Spinal cord (tissue), 10 donors: ENCODE measurements at places on chromosomes 11 and 22.
A peak's percentile ranks its signal among the peaks of the same experiment; 100 is the strongest.

DNA sequence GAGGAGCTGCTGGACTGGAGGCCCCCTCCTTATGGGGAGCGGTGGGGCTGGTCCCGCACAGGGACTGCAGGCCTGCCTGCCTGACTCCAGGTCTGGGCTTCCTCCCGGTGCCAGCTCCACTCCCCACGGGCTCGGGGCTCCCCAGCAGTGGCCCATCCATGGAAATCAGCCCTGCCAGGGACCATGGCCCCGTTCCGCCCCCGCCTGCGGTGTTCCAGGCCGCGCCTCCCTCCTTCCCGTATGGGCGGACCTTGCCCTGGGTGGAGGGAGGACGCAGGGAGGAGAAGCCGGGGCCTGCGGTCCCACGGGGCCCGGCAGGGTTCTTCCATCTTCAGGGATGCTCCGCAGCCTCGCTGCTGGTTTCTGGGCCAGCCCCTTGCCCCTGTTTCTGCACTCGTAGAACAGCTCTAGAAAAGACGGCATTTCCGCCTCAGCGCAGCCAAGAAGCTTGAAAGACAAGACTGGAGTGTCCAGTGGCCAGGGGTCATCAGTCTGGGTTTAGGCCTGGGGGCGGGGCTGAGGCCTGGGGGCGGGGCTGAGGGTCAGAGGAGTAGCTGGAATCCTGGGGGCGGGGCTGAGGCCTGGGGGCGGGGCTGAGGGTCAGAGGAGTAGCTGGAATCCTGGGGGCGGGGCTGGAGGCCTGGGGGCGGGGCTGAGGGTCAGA, 1330.6 kb downstream of the BRD1 start:
- H3K4me3 ChIP-seq: no peak overlapping the region
- peaks cover 74% of the 10 kb centered on the region for H3K4me1 ChIP-seq
- peaks cover 39% of the 10 kb centered on the region for H3K36me3 ChIP-seq
- peaks cover 2% of the 10 kb centered on the region for H3K27me3 ChIP-seq

- DNase-seq: no peak
- peak overlapping the region; percentile 88 for H3K27ac ChIP-seq
- H3K36me3 ChIP-seq: peaks cover 11% of the 10 kb centered on the region
These were observed 1.4 kb upstream of the PPARA start for GRCh38 chr22:46148816-46149511.

DNA sequence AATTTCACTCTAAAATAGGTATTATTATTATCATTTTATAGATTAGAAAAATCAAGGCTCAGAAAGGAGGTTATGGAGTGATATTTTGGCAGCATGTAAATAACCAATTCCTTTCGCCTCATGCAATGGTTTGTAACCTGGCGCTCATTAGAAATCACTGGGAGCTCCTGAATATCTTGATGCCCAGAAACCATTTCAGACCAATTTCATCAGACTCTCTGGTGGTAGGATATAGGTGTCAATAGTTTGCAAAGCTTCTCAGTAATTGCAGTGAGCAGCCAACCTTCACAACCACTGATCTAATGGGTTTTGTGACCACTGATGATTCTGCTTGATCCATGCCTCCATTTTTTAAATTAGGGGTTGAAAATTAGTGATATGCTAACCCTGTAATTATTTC, 57.8 kb upstream of the ZC3H12C start:
- H3K27me3 ChIP-seq: no peaks in the 10 kb centered on the region
- H3K4me3 ChIP-seq: no peak overlapping the region

GRCh38 chr11:119509969-119510401, 87.0 kb upstream of the THY1 start:
- DNase-seq: no peak
- H3K36me3 ChIP-seq: no peaks in the 10 kb centered on the region
- H3K4me3 ChIP-seq: no peak overlapping the region
- peaks cover 23% of the 10 kb centered on the region for H3K4me1 ChIP-seq
- H3K27me3 ChIP-seq: no peaks in the 10 kb centered on the region

DNA sequence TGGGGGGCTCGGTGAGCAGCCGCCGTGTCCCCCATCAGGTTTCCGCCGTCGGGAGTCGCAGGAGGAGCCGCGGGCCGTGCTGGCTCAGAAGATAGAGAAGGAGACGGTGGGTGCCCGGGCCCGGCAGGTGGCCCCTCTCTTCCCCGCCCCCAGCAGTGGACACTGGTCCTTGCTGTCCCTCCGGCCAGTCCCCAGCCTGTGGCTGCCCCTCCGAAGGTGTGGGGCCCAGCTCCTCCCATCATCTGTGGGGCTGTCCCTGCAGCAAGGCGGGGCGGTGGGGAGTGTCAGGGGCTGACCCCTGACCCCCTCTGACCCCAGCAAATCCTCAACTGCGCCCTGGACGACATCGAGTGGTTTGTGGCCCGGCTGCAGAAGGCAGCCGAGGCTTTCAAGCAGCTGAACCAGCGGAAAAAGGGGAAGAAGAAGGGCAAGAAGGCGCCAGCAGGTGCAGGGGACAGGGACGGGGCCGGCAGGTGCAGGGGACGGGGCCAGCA, 15.3 kb downstream of the EPS8L2 start:
- DNase-seq: no peak
- peaks cover 20% of the 10 kb centered on the region for H3K4me1 ChIP-seq
- H3K4me3 ChIP-seq: no peak overlapping the region

GRCh38 chr11:22626573-22627239, 1.1 kb upstream of the FANCF start:
- no peak overlapping the region for H3K27ac ChIP-seq
- H3K27me3 ChIP-seq: no peaks in the 10 kb centered on the region
- H3K4me3 ChIP-seq: peak overlapping the region; percentile 99
- H3K36me3 ChIP-seq: peaks cover 3% of the 10 kb centered on the region
- no peak for DNase-seq

DNA sequence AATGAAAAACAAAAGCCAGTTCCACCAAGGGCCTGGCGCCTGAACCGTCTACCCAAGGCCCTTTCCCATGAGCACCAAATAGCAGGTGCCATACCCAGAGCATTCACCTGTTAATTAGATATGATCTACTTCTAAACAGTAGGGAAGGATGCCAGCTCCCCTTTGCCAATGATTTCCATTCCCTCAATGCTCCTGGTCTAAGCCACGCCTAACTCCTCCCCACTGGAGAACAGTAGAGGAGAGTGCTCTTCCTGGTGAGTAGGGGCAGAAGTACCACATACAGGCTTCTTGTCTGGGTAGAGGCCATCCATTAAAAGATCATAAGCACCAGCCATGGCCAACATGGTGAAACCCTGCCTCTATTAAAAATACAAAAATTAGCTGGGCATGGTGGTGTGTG, 40.7 kb downstream of the PACSIN2 start:
- H3K36me3 ChIP-seq: no peaks in the 10 kb centered on the region

- no peaks in the 10 kb centered on the region for H3K27me3 ChIP-seq
- no peaks in the 10 kb centered on the region for H3K36me3 ChIP-seq
- DNase-seq: no peak
- H3K4me3 ChIP-seq: no peak overlapping the region
These were observed 364.1 kb upstream of the PITPNB start for GRCh38 chr22:28283068-28283654.

- H3K27ac ChIP-seq: no peak overlapping the region
- H3K4me1 ChIP-seq: peaks cover 14% of the 10 kb centered on the region
- H3K27me3 ChIP-seq: no peaks in the 10 kb centered on the region
- H3K36me3 ChIP-seq: no peaks in the 10 kb centered on the region
These were observed 5.4 kb upstream of the HDHD5 start for GRCh38 chr22:17164392-17165024.

GRCh38 chr11:45166604-45166897, 20.1 kb downstream of the PRDM11 start:
- H3K27me3 ChIP-seq: no peaks in the 10 kb centered on the region
- H3K4me3 ChIP-seq: no peak overlapping the region
- no peak for DNase-seq
- H3K4me1 ChIP-seq: peaks cover 46% of the 10 kb centered on the region
- H3K27ac ChIP-seq: no peak overlapping the region

GRCh38 chr11:2157294-2158040, 3.5 kb downstream of the INS start:
- H3K27ac ChIP-seq: no peak overlapping the region
- no peak overlapping the region for H3K4me3 ChIP-seq
- DNase-seq: no peak
- H3K4me1 ChIP-seq: peaks cover 30% of the 10 kb centered on the region

DNA sequence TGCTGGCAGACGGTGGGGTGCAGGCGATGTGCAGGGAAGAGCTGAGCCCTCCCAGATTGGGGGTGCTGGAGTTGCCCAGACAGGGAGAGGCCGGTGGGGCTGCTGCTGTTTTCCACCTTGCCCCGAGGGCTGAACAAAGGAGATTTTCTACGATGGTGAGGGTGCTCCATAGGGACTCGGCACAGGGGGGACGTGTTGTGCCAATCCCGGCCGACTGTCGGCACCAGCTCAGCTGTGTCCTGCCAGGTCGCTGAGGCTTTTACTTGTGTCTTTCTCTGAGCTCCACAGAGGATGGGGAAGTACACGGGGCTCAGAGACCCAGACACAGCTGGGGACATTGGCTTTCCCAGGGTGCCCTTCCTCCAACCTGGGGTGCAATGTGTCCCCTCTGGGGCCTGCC, 816.8 kb downstream of the BRD1 start:
- no peak overlapping the region for H3K27ac ChIP-seq
- H3K4me1 ChIP-seq: peaks cover 64% of the 10 kb centered on the region
- H3K4me3 ChIP-seq: no peak overlapping the region
- no peak for DNase-seq
- no peaks in the 10 kb centered on the region for H3K36me3 ChIP-seq

- no peaks in the 10 kb centered on the region for H3K4me1 ChIP-seq
- H3K27ac ChIP-seq: no peak overlapping the region
- H3K4me3 ChIP-seq: no peak overlapping the region
- H3K27me3 ChIP-seq: no peaks in the 10 kb centered on the region
- H3K36me3 ChIP-seq: peaks cover 20% of the 10 kb centered on the region
These were observed 34.7 kb downstream of the PRR14L start for GRCh38 chr22:31715147-31715778.

- H3K27ac ChIP-seq: no peak overlapping the region
- DNase-seq: no peak
- no peaks in the 10 kb centered on the region for H3K27me3 ChIP-seq
- H3K4me3 ChIP-seq: no peak overlapping the region
These were observed 67.9 kb downstream of the KCNC1 start for GRCh38 chr11:17802491-17802890.

DNA sequence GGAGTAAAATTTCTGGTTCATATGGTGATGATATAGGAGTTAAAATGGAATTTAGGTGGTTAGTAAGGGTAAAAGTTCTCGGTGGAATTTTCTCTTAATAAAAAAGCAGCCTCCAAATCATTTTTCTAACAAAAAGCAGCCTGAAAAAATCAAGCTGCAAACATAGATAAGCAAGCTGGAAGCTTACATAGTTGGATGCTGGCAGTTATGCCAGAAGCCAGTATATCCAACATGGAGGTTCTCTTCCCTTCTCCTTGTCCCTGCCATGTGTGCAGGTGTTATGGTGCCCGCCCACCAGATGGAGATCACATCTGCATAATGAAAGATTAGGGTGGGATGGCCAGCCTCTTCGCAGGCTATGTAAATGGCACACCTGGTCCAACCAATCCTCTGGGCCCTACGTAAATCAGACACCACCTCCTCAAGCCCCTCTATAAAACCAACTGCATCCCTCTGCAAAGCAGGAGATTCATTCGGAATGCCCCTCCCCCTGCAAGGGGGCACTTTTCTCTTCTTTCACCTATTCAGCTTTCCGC, 22.4 kb downstream of the PIWIL3 start:
- no peak overlapping the region for H3K27ac ChIP-seq
- H3K27me3 ChIP-seq: no peaks in the 10 kb centered on the region
- H3K4me3 ChIP-seq: no peak overlapping the region
- H3K4me1 ChIP-seq: no peaks in the 10 kb centered on the region

GRCh38 chr11:118102721-118103261, 16.0 kb upstream of the SMIM35 start:
- H3K27ac ChIP-seq: no peak overlapping the region
- peaks cover 2% of the 10 kb centered on the region for H3K27me3 ChIP-seq
- no peak for DNase-seq
- H3K4me3 ChIP-seq: no peak overlapping the region

GRCh38 chr11:2759228-2760195, 59.7 kb upstream of the KCNQ1OT1 start:
- H3K4me3 ChIP-seq: no peak overlapping the region
- DNase-seq: no peak
- H3K27ac ChIP-seq: no peak overlapping the region
- H3K36me3 ChIP-seq: no peaks in the 10 kb centered on the region
- peaks cover 11% of the 10 kb centered on the region for H3K4me1 ChIP-seq
- no peaks in the 10 kb centered on the region for H3K27me3 ChIP-seq

DNA sequence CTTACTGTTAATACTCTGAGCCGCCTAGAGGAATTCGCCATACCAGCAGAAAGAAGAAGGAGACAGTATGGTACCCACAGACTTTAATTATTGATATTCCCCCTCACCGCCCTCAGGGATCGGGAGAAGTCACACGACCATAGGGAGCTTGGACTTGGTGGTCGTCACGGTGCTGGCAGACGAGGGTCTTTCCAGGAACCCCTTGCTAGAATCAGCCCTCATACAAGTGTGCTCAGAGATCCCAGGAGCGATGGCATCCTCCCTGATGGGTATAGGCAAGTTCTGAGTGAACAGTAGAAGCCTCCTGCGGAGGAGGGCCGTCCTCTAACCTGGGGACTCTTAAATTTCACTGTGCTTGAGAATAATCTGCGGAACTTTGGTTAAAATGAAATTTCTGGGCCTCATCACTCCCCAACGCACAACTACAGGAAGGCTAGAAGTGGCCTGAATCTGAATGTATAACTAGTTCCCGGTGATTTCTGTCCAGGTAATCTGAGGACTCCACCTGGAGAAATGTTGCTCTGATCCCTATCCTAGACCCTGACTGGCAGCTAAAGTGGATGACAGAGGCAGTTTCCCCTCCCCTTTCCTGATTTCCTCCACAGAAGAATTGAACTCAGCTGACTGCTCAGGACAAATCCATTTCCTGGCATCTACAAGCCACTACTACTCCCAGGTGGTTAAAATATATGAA, 4.5 kb downstream of the VSIG2 start:
- no peak for DNase-seq
- H3K27ac ChIP-seq: no peak overlapping the region
- H3K27me3 ChIP-seq: peaks cover 99% of the 10 kb centered on the region
- H3K36me3 ChIP-seq: no peaks in the 10 kb centered on the region
- no peak overlapping the region for H3K4me3 ChIP-seq

DNA sequence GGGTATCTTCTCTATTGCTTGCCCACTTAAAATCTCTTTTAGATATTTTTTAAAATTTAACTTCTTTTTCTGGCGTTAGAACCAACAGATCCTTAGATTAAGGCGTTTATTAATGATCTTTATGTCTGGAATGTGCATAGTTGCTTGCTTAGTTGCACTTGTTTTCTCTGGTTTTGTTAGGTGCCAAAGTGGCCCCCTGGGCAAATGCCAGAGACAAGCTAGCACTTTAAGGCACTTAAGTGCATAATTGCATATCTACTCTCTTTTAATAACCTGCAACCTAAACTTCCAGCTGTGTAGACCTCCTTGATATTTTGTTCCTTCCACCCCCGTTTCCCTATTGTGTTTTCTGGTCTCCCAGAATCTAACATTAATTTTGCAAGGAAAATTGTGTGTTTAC, 3.3 kb downstream of the RBM4 start:
- H3K4me1 ChIP-seq: peaks cover 24% of the 10 kb centered on the region
- no peaks in the 10 kb centered on the region for H3K27me3 ChIP-seq
- H3K4me3 ChIP-seq: peak overlapping the region; percentile 16
- peaks cover 31% of the 10 kb centered on the region for H3K36me3 ChIP-seq

- peaks cover 9% of the 10 kb centered on the region for H3K36me3 ChIP-seq
- no peak overlapping the region for H3K4me3 ChIP-seq
- no peaks in the 10 kb centered on the region for H3K4me1 ChIP-seq
- no peak for DNase-seq
- H3K27me3 ChIP-seq: no peaks in the 10 kb centered on the region
- H3K27ac ChIP-seq: no peak overlapping the region
These were observed 198.4 kb upstream of the NARS2 start for GRCh38 chr11:78773077-78773476.

GRCh38 chr11:44133335-44133946, 38.0 kb downstream of the EXT2 start:
- no peaks in the 10 kb centered on the region for H3K27me3 ChIP-seq
- peak; percentile 85 for DNase-seq
- H3K4me3 ChIP-seq: no peak overlapping the region
- no peaks in the 10 kb centered on the region for H3K4me1 ChIP-seq
